ENCODE measurements at places on chromosomes 3 and 15.
A peak's percentile ranks its signal among the peaks of the same experiment; 100 is the strongest.

- no peak for DNase-seq
Measured at GRCh38 chr3:27577504-27577903, 93.3 kb upstream of the SLC4A7 start.

DNA sequence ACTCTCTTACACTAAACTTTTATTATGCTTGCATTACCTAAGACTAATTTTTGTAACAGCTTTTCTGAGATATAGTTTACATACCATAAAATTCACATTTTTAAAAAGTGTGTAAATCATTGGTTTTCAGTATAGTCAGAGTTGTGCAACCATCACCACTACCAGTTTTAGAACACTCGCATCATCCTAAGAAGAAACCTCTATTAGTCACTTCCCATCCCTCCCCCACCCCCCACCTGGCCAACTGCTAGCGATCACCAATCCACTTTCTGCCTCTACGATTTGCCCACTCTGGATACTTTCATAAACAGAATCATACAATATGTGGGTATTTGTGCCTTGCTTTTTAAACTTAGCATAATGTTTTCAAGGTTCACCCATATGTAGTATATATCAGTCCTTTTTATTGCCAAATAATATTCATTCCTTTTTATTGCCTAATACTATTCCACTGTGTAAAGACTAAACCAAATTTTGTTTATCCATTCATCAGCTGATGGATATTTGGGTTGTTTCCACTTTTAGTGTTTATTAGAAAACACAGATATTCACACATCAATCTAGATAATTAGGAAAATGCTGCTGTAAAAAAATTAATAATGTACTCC lies 23.0 kb downstream of the UBP1 start:
- DNase-seq = no peak

GRCh38 chr3:119367000-119367399 lies 72.8 kb downstream of the ARHGAP31 start:
- no peak for DNase-seq

DNA sequence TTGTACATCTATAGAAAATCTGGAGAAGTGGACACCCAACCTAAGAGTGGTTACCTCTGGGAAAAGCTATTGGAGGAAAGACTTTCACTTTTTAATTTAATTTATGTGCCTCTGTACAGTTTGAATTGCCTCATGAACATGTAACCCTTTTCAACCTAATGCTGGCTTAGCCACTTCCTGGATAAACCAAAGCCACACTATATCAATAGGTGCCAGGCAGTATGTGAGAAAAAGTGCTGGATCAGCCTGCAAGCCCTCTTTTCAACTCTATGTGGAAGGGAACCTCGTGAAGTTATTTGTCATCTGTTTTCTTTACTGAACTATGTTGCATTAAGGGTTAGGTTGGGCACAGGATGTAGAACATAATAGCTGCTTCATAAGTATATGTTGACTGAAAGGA lies 9.3 kb upstream of the TOPAZ1 start:
- no peak for DNase-seq

- no peak for DNase-seq
Measured at GRCh38 chr3:140093742-140094141, 158.8 kb downstream of the CLSTN2 start.

DNA sequence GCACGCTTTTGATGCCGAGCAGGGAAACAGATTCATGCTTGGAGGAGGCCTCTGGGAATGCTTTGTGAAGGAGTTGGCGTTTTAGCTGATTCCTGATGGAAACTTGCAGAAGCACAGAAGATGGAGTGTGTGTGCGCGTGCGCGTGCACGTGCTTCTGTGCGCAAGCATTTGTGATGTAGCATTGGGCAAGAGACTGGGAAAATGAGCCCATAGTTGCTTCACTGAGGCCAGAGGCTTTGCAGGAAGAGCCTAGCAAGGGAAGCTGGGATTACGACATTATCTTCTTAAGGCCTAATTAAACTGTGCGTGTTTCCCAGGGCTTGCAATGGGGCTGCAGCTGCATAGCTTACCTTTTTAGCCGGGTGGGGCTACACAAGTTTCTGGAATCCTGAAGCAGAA lies 18.1 kb upstream of the AGBL1 start:
- no peak for DNase-seq

DNA sequence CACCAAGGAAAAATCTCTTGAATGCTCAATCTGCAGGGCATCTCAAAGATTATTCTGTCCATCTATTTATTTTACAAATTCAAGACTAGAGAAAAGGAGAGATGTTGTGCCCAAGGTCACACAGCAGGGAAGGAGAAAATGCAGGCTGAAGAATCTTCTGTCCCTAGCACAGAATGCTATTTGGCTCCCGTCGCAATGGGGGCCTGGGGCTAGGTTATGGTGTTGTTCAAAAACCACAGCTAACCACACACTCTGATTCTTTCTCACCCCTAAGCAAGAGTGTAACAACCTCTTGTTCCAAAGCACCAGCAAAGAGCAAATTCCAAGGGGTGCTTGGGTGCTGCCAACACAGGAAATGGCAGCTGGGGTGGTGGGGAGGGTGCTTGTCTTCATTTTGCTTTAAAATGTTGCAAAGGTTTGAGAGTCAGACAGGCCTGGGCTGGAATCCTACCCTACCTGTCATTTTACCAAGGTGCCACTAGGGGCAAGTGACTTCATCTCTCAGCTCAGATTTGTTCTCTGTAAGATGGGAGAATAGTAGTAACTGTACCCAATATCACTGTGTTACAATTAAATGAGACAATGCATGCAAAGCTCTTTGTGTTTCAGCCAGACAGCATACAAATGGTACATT lies 112.5 kb downstream of the ADAMTS9 start:
- peak; percentile 49 for DNase-seq

GRCh38 chr3:124419303-124419702 lies 310.9 kb upstream of the UMPS start:
- DNase-seq = no peak

All from HEK293T (cell line).